ENCODE measurements at places on chromosomes 5 and 9.

DNA sequence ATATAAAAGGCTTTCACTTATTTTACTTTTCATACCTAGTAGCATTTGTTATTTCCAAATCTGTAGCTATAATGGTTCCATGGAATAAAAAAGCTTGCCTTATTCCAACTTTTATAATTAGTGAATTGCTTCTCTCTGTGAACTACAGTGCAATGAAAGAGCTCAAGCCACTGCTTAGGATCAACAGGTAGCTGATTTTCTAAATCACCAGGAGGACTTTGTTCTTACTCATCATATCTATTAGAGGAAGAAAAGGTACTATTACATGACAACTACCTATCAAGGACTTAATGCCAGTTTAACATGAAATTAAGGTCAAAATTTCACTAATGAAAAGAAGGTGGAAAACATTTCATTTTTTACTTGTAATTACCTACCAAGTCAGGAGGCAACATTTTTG is 414.6 kb downstream of the BNC2 start:
- no peak for DNase-seq

- DNase-seq: no peak
Observed at GRCh38 chr9:15205632-15206420, 101.2 kb downstream of the TTC39B start.

DNA sequence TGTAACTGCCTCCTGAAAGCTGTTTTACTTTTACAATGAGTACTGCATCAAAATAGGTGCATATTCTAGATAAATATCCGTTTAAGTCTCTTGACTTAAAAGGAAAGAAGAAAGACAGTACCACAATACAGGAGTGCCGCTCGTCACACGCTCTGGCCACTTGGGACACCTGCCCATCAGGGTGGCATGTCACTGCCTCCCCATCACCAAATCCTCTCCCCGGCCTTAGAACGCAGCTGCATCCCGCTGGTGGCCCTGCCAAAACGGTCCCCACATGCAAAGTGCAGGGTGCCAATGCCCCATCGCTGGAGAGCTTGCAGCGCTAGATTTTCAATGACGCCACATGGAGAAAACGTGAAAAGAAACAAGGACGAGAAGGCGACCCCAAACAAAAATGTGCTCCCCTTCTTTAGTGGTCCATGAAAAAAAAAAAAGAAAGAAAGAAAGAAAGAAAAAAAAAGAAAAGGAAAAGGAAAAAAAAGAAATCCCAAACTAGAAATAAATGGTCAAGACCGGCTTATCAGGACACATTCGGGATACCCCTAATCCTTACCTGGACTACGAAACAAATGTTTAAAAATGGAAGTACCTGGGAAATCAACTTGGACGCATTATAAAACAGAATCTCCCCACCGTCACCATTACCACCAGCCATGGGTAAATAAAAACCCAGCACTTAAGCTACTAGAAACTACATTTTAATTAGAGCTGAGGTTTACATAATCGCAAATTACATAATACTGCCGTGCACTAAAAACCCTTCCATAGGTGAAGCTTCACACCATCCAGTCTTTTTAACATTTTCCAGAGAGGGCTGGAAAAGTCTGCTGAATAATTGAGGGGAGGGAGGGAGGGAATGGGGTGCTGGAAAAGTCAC is 1.0 kb downstream of the ANKH start:
- DNase-seq: peak; percentile 10

GRCh38 chr5:27875148-27875547 is 836.8 kb upstream of the CDH9 start:
- no peak for DNase-seq

GRCh38 chr5:169548315-169548714 is 35.3 kb upstream of the SPDL1 start:
- DNase-seq: no peak
